ENCODE measurements at places on chromosomes 3 and 15. TPM values are rescaled to one million over a fixed set of nuclear protein-coding genes. Genes with fewer than 3 reads are reported as not detected.

DNA sequence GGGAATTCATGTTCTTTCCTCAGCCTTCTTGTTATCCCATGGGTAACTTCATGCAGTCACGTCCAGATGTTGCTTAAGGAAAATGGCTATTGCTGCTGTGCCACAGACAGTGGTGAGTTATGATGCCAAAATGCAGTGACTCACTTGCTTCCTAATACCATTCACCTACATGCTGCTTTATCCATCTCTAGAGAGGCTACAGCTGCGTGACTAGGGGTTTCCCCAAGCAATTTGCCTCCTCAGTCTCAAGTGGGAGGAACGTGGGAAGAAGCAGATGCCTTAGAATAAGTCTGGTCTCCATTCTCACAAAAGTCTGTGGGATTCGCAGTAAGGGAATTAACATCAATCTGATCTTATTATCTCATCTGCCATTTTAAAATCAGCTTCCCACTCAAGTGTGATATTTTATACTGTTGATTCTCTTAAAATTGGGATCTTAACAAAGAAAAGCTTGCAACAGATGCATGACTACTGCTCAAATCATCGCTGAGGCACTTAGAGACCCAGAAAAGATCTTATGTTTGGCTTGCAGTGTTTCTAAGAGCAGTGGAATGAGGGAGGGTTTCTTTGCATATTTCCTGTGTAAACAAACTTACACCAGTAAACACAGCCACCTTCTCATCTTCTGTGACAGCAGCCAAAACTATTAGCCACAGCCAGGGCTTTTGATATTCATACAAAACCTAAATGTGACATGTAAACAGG is 62.0 kb upstream of the ACP3 start:
- H3K27me3 ChIP-seq: no peaks in the 10 kb centered on the region
- DNase-seq: no peak
- no peaks in the 10 kb centered on the region for H3K4me1 ChIP-seq
- no peak overlapping the region for H3K4me3 ChIP-seq
- no peaks in the 10 kb centered on the region for H3K36me3 ChIP-seq
- H3K27ac ChIP-seq: no peak overlapping the region

GRCh38 chr3:14609506-14609905 is 42.1 kb upstream of the CCDC174 start:
- H3K27me3 ChIP-seq: peaks cover 3% of the 10 kb centered on the region
- no peaks in the 10 kb centered on the region for H3K4me1 ChIP-seq
- H3K27ac ChIP-seq: no peak overlapping the region
- no peak for DNase-seq
- no peaks in the 10 kb centered on the region for H3K36me3 ChIP-seq

The SH2D7 gene
- not detected for polyA plus RNA-seq

- H3K27ac ChIP-seq: no peak overlapping the region
- H3K4me3 ChIP-seq: no peak overlapping the region
- no peaks in the 10 kb centered on the region for H3K4me1 ChIP-seq
- no peaks in the 10 kb centered on the region for H3K27me3 ChIP-seq
- H3K36me3 ChIP-seq: no peaks in the 10 kb centered on the region
Observed at GRCh38 chr3:34533451-34533850, 735.0 kb downstream of the PDCD6IP start.

DNA sequence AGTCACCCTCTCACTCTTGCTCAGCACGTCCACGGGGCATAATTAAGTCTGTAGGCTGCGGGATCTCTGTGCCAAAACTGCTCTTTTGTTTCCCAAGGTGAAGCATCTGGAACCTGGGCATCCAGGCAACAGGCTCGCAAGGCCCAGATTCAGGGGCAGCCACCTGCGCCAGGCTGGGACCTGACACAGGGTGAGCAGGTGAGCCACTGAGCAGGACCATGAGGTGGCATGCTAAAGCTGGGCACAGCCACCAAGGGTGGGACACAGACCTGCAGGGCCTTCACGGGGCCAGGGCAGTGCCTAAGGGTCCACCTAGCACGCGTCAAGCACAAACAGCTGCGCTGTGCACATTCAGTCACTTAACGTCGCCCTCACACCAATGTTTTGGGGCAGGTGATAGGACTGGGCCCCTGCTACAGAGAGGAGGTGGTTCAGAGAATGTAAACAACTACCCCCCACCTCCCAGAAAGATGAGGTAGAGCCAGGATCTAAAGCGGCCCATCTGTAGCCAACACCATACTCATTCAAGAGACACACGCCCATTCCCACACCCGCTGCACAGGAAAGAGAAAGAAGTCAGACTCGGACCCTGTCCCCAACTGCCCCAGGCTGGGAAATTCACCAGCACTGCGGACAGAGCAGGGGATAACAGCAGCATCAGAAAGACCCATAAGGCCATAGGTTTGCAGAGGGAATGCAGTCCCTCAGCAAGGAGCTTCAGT is 16.3 kb downstream of the XXYLT1 start:
- H3K36me3 ChIP-seq: no peaks in the 10 kb centered on the region
- H3K4me1 ChIP-seq: peaks cover 97% of the 10 kb centered on the region
- H3K27ac ChIP-seq: no peak overlapping the region
- H3K27me3 ChIP-seq: no peaks in the 10 kb centered on the region

- no peak overlapping the region for H3K4me3 ChIP-seq
- H3K27me3 ChIP-seq: no peaks in the 10 kb centered on the region
- H3K27ac ChIP-seq: peak overlapping the region; percentile 91
- peaks cover 11% of the 10 kb centered on the region for H3K36me3 ChIP-seq
- peaks cover 25% of the 10 kb centered on the region for H3K4me1 ChIP-seq
Observed at GRCh38 chr3:71495708-71496472, 87.6 kb downstream of the FOXP1 start.

The SYNPR gene
- not detected for polyA plus RNA-seq

GRCh38 chr3:4303187-4304123 is at the start of gene SETMAR:
Gene SETMAR (plus strand): TSS chr3:4303369. CDS start chr3:4303371, 2 bp downstream.
- H3K4me3 ChIP-seq: peak within 1 kb of the TSS; percentile 87
- no peaks in the 10 kb centered on the region for H3K27me3 ChIP-seq
- peaks cover 6% of the 10 kb centered on the region for H3K36me3 ChIP-seq
- peak; percentile 92 for DNase-seq
- peaks cover 7% of the 10 kb centered on the region for H3K4me1 ChIP-seq
- H3K27ac ChIP-seq: peak within 1 kb of the TSS; percentile 93

The TEX55 gene
- not detected for polyA plus RNA-seq

The RUBCN gene
- 14.9 TPM for polyA plus RNA-seq

DNA sequence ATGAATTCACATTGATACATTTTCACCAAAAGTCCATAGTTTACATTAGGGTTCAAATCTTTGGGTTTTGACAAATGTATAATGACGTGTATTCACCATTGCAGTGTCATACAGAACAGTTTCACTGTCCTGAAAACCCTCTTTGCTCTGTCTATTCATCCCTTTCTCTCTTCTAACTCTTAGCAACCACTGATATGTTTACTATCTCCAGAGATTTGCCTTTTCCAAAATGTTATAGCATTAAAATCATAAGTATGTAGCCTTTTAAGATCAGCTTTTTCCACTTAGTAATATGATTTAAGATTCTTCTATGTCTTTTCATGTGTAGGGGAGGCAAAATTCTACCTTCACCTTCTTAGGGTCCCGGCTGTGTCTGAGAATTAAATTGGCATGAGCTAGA is 203.8 kb downstream of the TPRG1 start:
- DNase-seq: no peak
- H3K27me3 ChIP-seq: no peaks in the 10 kb centered on the region
- H3K4me3 ChIP-seq: no peak overlapping the region
- no peaks in the 10 kb centered on the region for H3K4me1 ChIP-seq
- H3K36me3 ChIP-seq: no peaks in the 10 kb centered on the region
